ENCODE measurements at places on chromosomes 6 and 20.

GRCh38 chr6:74073999-74074398, 378.0 kb downstream of the CD109 start:
- DNase-seq = no peak

DNA sequence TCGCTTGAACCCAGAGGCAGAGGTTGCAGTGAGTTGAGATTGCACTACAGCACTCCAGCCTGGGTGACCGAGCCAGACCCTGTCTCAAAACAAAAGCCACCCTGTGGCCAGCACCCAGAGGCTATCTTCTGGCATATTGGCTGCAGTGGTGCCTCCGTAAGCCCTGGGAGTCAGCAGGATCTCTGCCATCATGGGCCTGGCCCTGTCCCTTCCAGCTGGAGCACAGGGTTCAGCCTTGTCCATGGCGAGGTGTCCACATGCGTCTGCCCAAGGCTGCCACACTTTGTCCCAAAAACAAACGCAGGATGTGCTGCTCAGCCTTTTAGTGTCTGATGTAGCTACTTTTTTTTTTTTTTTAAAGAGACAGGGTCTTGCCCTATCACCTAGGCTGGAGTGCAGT, 15.4 kb upstream of the MTG2 start:
- no peak for DNase-seq

GRCh38 chr6:47420394-47421371, 56.9 kb upstream of the CD2AP start:
- no peak for DNase-seq

GRCh38 chr6:81802356-81802755, 49.9 kb upstream of the TENT5A start:
- DNase-seq = no peak

DNA sequence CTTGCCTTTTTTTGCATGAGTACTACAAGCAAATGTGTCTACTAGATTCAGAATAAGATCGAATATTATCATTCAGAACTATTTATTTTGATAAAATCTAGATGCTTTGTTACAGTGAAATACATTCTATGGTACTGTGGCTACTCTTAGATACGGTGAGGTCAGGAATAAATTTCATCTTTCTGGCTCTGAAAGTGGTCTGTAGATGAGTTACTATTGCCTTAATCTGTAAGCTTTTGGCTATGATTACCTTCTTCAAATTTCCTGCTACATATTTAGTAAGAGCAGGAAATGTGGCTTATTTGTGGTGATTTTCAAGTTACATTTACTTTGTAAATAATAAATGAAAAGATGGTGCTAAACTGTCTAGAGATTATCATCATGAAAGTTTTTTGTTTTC, 50.0 kb downstream of the SCAF8 start:
- DNase-seq = no peak

- DNase-seq = no peak
Measured at GRCh38 chr20:48656661-48657211, 171.1 kb downstream of the PREX1 start.

DNA sequence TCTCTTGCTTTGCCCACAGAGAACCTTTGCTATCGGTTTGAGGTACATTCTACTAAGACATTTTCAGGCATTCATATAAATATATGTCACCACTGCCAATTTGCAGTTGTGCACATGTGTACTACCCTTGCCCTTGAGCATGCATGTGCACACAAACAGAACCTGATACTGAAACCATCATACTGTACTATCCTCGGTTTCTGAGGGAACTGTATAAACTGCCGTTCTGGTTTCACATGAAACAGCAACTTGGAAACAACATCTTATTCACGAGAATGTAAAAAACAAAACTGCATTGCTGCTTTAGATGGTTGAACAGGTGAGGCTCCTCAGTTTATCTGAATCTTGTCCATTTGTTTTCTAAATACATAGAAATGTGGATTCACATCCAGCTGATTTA, 151.2 kb upstream of the TMEM170B start:
- no peak for DNase-seq

DNA sequence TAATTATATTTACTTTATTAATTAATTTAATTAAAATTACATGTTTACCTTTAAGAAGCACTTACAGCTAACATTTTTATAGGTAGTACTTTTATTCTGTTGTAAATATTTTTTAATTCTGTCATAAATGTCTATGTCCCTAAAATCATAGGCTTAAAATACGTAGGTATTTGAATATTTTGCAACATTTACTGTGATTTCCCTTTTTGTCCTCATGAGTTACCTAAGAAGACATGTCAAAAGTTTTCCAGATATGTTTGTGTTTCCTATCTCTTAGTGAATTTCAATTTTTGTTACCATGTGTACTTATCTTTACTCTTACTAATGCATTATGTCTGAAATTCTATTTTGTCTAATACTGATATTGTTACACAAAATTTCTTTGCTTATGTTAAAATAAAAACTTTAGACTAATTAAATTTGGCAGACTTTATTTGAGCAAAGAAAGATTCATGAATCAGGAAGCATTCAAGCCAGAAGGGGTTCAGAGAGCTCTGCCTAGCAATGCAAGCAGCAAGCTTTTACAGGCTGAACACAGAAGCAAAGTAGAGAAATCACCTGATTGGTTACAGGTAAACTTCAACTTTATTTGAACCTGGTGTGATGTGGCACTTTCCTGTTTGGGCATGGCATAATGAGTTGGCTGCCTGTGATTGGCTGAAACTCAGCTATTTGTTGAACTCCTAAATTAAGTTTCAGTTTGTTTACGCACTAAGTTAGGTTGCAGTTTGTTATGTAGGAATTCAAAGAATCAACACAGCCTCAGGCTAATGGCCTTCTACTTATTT, 123.2 kb upstream of the TMEM170B start:
- DNase-seq = peak; percentile 80

GRCh38 chr6:163183806-163184205, 230.7 kb upstream of the QKI start:
- no peak for DNase-seq

DNA sequence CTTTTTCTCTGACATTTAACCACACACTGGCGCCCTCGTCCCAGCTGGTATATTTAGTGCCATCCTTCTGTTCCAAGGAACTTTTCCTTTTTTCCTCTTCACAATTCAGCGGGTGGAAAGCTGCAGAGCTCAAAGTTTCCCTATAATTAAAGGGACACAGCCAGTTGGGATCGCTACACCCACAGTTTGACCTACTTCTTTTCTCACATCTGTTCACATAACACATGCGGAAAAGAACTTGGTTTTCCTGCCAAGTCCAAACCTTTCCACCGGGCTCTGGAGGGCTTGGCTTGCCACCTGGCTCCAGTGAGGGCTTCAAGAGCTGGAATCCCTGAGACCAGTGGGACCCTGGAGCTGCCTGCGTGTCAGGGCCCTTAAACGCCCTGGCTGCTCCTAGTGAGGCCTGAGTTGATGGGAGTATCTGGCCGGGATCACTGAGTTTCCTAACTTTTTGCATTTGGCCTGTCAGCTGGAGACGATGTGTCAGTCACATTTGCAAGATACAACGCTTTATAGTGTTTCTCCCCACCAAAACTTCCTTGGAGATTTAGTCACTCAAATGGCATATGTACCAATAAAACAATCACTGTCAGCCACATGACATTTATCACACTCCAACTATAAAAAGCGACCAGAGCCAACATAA, 176.0 kb downstream of the SASH1 start:
- no peak for DNase-seq

Data from activated effector memory CD4-positive, alpha-beta T cell treated with anti-CD3 and anti-CD28 coated beads, Interleukin-2, amount 50 U/mL, for 16 hours (primary cell).